Suppressor macrophage treated with lipopolysaccharide for 4 hours (primary cell): ENCODE measurements at places on chromosomes 11 and 22.
A peak's percentile ranks its signal among the peaks of the same experiment; 100 is the strongest.

- peak; percentile 14 for DNase-seq
Observed at GRCh38 chr22:20549232-20549841, 41.9 kb downstream of the MED15 start.

GRCh38 chr11:120198787-120199469 is 11.9 kb upstream of the OAF start:
- DNase-seq = no peak

DNA sequence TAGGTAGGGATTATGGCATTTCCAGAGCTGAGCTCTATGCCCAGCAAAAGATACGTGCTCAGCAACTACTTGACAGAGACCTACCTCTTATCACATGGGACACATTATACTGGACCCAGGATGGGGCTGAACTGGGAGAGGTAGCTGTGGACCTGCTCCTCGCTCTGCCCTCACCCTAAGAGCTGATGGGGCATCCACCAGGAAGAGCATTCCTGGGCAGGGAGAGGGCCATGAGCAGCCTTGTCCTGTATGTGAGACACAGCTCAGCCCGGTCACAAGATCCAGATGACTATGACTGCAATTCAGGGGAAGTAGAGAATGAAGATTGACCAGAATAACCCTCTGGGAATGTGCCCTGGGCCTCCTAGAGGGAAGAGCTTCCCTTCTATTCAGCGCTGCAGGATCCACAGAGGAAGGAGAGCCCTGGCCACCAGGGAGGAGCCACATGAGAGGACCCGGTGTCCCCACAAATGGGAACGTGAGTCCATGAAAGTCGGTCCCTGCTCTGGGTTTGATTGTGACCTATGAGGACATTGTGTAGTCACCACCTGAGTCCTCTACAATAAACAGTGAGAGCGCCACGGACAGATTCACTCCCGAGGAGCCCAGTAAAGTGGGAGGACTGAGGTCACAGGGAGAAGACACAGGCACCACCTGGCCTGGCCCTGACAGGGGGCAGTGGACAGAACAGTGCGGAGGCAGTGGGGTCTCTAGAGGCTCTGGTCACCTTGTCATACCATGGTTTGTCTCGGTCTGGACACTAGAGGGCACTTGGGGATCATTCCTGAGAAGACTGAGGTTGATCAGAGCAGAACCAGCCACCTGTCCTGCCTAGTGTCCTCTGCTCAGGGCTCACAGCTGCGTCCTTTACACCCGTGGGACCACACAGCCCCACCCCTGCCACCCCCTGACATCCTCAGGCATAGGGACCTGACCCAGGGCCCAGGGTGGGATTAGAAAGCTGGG is 99.5 kb downstream of the ZNF280B start:
- DNase-seq = peak; percentile 15

- DNase-seq = no peak
Observed at GRCh38 chr11:10519630-10520029, 21.4 kb downstream of the RNF141 start.

DNA sequence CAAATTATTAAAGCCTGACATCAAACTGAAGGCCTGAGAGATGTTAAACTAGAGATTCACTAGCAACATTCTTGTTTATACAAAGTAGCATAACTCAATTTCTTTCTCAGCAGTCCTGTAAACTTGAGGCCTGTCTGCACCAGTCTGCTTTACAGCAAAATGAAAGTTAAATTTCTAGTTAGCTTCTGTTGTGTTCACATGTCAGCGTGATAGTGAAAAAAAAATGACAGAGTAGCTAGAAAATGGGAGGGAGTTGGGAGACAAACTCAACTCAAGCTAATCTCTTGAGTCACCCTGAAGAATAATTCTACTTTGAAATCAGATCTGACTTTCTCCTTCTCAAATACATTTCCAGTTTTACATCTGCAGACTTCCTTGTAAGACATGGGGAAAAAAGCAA is 6.5 kb downstream of the RBFOX2 start:
- no peak for DNase-seq

- no peak for DNase-seq
Observed at GRCh38 chr11:115498354-115498753, 5.9 kb downstream of the CADM1 start.
